ENCODE measurements at places on chromosomes 1 and 21.

GRCh38 chr1:114820392-114820791, 34.3 kb upstream of the SYCP1 start:
- DNase-seq, result no peak

DNA sequence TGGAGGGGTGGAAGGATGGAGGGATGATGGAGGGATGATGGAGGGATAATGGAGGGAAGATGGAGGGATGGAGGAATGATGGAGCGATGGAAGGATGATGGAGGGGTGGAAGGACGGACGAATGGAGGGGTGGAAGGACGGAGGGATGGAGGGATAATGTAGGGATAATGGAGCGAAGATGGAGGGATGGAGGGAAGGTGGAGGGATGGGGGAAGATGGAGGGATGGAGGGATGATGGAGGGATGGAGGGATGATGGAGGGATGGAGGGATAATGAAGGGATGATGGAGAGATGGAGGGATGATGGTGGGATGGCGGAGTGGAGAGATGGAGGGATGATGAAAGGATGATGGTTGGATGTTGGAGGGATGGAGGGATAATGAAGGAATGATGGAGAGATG, 61.3 kb downstream of the KCNAB2 start:
- no peak for DNase-seq

GRCh38 chr21:26709090-26709489, 136.0 kb upstream of the CYYR1 start:
- DNase-seq, result no peak

- no peak for DNase-seq
These were observed 55.5 kb upstream of the EDN2 start for GRCh38 chr1:41539999-41540398.

GRCh38 chr21:44881198-44881872, 7.8 kb upstream of the PTTG1IP start:
- no peak for DNase-seq

DNA sequence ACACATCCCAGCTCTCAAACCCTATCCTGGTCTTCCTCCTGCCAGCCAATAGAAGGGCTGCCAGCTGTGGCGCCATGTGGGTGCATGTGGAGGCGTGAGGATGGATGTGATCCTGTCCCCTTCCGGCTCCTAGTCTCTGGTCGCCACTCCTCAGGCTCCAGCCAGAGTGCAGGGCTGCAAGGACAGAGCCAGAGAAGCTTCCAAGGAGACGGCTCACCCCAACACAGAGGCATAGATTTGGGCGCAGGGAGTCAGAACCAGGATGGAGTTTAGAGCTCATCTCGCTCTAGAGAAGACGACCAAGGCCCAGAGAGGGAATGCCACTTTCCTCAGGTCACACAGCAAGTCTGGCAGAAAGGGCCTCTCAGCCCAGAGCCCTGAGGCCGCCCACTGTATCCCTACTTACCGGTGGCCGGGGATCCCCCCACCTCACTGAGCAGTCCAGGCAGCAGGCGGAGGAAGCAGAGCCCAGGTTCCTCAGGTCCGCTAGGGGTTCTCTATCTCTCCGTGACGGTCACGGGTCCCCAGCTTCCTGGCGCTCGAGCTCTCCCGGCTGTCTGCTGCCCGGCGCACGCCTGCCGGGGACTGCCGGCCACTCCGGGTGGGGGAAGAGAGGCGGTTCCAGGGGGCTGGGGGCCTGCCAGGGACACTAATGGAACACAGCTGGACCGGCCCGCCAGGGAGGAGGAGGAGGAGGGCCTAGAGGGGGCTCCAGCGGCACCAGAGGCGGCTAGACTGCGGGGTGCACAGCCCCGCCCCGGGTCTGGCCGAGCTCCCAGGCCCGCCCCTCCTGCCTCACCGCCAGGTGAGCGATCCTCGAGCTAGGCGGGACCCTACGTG, at the start of gene COL16A1:
Gene COL16A1, minus strand, starts transcription at position 587 of the 840 bp plus-strand sequence. CDS start 1,824 bp downstream, outside the sequence.
- DNase-seq, result no peak

DNA sequence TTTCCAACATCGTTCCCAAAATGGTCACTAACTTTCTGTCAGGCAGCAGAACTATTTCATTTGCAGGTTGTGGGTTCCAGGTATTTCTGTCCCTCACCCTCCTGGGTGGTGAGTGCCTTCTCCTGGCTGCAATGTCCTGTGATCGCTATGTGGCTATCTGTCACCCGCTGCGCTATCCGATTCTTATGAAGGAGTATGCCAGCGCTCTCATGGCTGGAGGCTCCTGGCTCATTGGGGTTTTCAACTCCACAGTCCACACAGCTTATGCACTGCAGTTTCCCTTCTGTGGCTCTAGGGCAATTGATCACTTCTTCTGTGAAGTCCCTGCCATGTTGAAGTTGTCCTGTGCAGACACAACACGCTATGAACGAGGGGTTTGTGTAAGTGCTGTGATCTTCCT, 9.3 kb downstream of the OR2AJ1 start:
- DNase-seq, result no peak

- no peak for DNase-seq
These were observed 129.2 kb downstream of the NUF2 start for GRCh38 chr1:163450986-163451385.

DNA sequence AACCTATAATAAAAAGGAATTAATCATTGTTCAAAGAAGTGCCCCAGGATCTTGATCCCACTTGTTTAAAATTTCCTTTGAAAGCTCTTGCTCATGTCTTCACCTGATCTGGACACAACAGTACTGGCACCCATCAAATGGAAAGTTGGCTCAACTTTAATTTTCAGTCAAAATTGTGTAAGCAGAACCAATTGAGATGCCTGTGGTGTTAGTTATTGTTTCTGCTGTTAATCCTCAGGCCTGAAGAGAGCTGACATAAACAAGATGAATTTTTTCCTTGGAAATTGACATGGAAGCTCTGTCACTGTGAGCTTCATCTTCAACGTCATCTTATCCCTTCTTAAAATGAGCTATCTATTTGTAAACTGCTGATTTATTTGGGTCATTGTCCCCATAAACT, 88.3 kb upstream of the TNFSF4 start:
- DNase-seq, result no peak

DNA sequence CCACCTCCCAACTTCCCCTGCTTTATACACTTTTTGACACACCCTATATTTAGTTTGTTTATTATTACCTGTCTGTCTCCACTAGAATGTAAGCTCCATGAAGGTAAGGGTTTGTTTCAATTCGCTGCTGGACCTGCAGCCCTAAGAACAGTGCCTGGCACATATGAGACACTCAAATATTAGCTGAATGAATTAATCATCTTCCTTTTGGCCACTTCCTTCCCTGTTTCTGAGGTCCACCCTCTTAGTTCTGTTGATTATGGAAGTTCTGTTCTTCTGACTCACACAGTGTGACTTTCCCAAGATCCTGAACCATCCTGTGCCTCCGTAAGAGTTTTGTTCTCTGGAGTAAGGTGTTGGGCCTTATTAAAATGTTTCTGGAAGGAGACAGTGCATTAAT, 40.4 kb upstream of the GJA5 start:
- DNase-seq, result no peak

- no peak for DNase-seq
These were observed 34.0 kb downstream of the TBCE start for GRCh38 chr1:235401251-235401650.

GRCh38 chr1:97340951-97341350, 579.9 kb downstream of the DPYD start:
- DNase-seq, result no peak

DNA sequence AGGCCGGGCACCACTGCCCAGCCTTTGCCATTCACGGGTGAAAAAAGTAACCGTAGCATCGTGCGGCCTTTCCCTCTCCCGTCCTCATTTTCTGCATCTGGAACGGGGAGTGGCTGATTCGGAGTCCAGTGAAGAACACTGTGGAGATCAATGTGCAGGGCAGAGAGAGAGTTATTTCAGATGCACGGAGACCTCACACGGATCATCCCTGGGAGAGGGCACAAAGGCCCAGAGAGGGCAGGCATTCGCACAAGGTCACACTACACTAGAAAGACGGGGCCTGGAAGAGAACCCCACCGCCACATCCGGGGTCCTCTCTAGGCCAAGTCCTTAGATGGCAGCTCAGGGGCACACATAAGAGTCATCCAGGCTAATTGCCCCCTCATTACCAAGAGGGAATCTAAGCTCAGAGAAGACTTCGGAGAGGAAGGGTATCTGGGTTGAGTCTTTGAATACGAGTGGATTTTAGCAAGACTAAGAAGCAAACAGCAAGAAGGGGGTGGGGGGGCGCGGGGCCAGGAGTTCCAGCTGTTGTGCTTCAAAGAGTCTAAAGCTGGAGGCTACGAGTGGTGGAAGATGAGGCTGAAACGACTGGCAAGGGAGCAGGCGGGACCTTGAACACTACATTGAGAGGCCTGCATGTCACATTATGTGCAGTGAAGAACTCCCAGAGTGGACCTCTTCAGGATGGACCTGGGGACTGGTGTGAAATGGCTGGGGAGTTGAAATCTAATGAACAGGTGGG, 857 bp downstream of the GPX7 start:
- no peak for DNase-seq

GRCh38 chr1:117691942-117692341, 86.1 kb downstream of the TENT5C start:
- DNase-seq, result no peak

DNA sequence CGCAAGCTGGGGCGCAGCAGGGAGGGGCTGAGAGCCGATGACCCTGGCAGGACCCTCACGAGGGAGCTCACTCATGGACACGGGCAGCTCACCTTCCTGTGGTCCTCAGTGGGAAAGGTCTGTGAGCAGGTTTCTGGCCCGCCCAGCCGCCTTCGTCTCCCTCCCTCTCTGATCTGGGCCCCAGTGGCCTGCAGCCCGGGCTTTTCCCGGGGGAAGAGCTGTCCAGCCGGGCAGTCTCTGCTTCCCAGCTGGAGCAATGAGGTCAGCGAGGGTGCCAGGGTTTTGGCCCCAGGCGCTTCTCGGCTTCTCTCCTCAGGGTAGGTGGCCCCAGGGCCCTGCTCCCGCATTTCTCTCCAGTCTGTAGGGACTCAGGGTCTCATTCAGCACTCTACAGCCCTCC, 22.2 kb upstream of the ARHGEF16 start:
- no peak for DNase-seq

GRCh38 chr1:172083191-172083590, 241.9 kb downstream of the DNM3 start:
- DNase-seq, result no peak

DNA sequence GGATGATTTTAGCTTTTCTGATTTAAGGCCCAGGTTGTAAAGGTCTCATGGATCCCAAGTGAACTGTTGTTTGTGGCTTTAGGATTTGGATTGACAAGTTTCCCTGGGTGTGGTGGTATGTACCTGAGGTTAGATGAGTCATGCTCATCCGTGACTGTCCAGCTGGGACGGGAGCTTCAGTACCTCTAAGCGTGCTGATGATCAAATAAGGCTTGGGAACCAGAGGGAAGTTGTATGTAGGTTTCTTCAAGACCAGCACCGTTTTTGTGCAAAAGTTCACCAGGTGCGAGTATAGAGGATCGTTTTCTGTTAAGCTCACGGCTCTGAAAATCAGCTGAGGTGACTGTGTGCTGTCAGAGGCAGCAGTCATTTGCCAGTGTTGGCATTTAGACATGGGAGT, 19.8 kb downstream of the PLA2G2E start:
- no peak for DNase-seq

DNA sequence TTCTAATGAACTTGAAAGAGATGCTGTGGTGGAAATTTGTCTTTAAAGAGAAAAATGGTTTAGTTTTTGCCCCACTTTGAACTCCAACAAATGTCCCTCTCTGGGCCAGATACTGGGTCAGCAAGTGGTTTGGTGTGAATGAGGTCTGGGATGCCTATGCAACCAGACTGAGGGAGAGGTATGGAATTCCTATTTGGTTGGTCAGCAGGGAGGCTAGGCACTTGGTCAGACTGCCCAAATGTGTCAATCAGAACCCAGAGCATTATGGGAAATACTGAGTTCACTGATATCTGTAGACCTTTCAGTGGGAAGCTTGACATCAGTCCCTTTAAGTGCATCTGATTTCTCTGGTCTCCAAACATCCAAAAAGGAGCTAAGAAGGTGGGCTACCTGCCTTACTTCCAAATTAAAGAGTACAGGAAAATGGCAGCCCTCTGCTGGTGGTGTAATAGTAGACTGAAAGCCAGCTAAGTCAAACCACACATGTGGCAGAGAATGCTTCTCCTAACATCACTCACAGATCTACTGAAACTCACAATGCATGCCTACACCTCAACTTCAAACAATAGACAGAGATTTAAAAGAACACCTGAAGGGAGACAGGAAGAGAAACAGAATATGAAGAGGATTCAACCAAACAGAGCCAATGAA, 510.1 kb downstream of the PLA2G4A start:
- DNase-seq, result no peak

GRCh38 chr21:15421441-15421881, 308.3 kb upstream of the USP25 start:
- DNase-seq, result no peak

GRCh38 chr1:86583032-86583431, 36.2 kb downstream of the CLCA4 start:
- DNase-seq, result no peak

- DNase-seq, result no peak
These were observed 83.5 kb downstream of the SPAG17 start for GRCh38 chr1:118101515-118101844.

GRCh38 chr1:223077247-223077833, 65.7 kb downstream of the TLR5 start:
- no peak for DNase-seq

- DNase-seq, result peak; percentile 24
These were observed at the start of gene RUSC1 for GRCh38 chr1:155320661-155321617. Gene RUSC1, plus strand, starts transcription at chr1:155320894. Its CDS starts 880 bp downstream, at chr1:155321774.

DNA sequence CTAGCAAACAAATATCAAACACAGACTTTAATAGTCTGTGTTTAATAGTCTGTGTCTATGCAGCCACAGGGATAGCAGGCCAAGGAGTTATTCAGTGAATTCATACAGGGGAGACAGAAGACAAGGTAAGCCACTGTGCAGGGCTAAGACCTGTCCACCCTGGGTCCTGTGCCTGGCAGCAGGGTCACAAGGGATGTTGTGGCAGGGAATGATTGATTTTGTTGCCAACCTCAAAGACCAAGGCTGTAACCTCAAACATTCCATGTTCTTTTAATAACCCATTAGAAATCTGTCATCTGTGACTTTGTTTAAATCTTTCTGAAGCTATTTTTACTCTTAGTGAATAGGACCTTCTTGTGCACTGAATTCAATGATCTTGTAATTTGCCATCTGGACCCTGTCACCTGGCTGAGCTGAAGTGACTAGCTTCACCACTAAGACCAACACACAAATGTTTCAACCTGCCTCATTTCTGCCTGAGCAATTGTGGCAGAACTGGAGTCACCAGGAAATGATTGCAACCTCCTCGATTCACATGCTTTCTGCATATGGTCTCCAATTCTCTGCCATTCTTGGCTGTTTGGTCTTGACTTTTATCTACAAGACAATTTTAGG, 154.2 kb downstream of the ASTN1 start:
- DNase-seq, result no peak

DNA sequence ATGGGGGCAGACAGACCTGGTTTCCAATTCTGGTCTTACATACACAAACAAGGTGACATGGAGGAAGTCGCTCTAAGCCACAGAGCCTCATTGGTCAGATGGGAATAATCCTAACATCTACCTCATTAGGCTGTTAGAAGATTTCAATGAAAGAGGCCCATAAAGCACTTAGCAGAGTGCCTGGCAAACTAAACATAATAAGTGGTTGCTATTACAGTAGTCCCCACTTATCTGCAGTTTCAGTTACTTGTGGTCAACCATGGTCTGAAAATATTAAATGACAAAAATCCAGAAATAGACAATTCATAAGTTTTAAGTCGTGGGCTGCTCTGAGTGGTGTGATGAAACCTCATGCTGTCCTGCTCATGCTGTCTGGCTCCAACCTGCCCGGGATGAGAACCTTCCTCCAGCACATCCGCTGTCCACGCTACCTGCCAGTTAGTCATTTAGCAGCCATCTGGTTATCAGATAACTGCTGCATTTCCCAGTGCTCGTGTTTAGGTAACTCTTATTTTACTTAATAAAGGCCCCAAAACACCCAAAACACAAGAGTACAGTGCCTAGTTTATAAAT, 112.3 kb downstream of the DDX20 start:
- DNase-seq, result no peak

- no peak for DNase-seq
These were observed 104.0 kb upstream of the BMP8A start for GRCh38 chr1:39387452-39387851.

Data from stimulated activated CD4-positive, alpha-beta T cell treated with anti-CD3 and anti-CD28 coated beads, Interleukin-1b, Interleukin-23, amount 100 ng/mL, for 1 hour (primary cell).